ENCODE measurements at places on chromosomes 13 and 19.

GRCh38 chr19:419721-420515 lies 11.0 kb upstream of the C2CD4C start:
- peaks cover 17% of the 10 kb centered on the region for H3K4me1 ChIP-seq
- H3K4me3 ChIP-seq, result no peak overlapping the region
- no peaks in the 10 kb centered on the region for H3K27me3 ChIP-seq

DNA sequence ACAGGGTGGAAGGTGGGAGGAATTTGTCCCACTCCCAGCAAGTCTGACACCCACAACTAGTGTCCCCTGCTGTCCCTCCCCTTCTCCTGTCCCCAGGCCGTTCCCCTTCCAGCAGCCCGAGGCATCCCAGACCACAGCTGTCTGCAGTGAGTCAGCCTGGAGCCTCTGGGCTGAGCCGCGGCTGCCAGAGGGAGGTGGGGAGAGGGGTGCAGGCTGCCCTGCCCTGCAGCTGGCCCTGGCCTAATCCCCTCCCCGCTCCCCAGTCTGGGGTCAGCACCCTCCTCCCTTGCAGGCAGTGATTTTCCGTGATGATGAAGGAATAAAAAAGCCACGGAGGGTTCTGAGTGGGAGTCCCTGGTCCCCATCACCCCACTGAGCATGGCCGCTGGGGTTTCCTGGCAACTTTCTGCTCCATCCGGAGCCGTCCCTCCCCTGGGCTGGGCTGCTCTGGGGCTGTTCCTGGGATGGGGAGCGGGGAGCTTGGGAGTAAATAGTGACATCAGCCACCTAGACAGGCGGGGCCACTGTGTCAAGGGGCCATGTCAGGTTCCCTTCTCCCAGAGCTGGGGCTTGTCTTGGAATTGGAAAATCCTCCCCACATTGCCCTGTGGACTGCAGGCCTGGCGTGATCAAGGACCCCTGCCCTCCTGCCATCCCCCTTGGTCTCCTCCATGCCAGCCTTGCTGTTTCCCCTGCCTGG lies 16.8 kb downstream of the SPC24 start:
- peaks cover 23% of the 10 kb centered on the region for H3K4me1 ChIP-seq
- no peak overlapping the region for H3K4me3 ChIP-seq
- H3K27ac ChIP-seq, result no peak overlapping the region
- no peaks in the 10 kb centered on the region for H3K27me3 ChIP-seq

GRCh38 chr13:93316841-93317240 lies 90.2 kb downstream of the GPC6 start:
- peaks cover 17% of the 10 kb centered on the region for H3K4me1 ChIP-seq
- no peak overlapping the region for H3K27ac ChIP-seq
- no peak for DNase-seq
- H3K36me3 ChIP-seq, result no peaks in the 10 kb centered on the region
- no peak overlapping the region for H3K4me3 ChIP-seq
- H3K27me3 ChIP-seq, result no peaks in the 10 kb centered on the region

- peak overlapping the region; percentile 47 for H3K4me3 ChIP-seq
- H3K4me1 ChIP-seq, result peaks cover 15% of the 10 kb centered on the region
- peaks cover 41% of the 10 kb centered on the region for H3K27me3 ChIP-seq
- H3K27ac ChIP-seq, result no peak overlapping the region
Observed at GRCh38 chr19:2719920-2720776, 1.0 kb downstream of the DIRAS1 start.

- H3K36me3 ChIP-seq, result no peaks in the 10 kb centered on the region
- peak overlapping the region; percentile 42 for H3K4me3 ChIP-seq
- DNase-seq, result peak; percentile 94
- H3K27ac ChIP-seq, result no peak overlapping the region
Observed at GRCh38 chr19:38434549-38435051, 1.1 kb downstream of the RYR1 start.

DNA sequence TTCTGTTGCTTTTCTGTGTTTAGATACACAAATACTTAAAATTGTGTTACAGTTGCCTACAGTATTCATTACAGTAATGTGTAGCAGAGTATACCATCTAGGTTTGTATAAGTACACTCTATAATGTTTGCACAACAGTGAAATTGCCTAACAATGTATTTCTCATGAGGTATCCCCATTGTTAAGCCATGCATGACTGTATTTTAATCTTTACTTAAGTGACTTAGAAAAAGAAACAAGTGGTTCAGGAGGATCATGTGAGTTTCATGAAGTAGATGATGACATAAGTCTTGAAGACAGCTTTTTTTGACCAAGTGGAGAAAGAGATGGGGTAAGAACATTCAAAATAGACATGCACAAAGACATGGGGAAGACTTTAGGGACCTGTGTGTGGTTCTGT lies 8.4 kb upstream of the KCTD4 start:
- DNase-seq, result no peak
- no peak overlapping the region for H3K27ac ChIP-seq
- no peaks in the 10 kb centered on the region for H3K4me1 ChIP-seq
- H3K36me3 ChIP-seq, result no peaks in the 10 kb centered on the region

DNA sequence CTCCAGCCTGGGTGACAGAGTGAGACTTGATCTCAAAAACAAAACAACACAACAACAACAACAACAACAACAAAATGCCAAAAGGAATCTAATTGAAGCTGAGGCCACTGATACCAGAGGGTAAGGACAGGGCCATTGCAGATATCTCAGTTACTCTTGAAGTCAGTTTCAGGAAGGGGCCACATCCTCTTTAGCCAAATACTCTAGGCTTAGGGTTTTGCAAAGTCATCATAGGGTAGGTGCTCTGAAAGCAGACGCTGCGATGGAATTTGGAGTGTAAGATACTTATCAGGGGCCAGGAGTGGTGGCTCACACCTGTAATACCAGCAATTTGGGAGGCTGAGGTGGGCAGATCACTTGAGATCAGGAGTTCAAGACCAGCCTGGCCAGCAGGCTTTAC lies 46.6 kb upstream of the UBAC2 start:
- H3K4me3 ChIP-seq, result no peak overlapping the region
- no peak for DNase-seq
- no peaks in the 10 kb centered on the region for H3K27me3 ChIP-seq
